Neuronal stem cell (in vitro differentiated cells): ENCODE measurements at places on chromosomes 2 and 18.
A peak's percentile ranks its signal among the peaks of the same experiment; 100 is the strongest.

DNA sequence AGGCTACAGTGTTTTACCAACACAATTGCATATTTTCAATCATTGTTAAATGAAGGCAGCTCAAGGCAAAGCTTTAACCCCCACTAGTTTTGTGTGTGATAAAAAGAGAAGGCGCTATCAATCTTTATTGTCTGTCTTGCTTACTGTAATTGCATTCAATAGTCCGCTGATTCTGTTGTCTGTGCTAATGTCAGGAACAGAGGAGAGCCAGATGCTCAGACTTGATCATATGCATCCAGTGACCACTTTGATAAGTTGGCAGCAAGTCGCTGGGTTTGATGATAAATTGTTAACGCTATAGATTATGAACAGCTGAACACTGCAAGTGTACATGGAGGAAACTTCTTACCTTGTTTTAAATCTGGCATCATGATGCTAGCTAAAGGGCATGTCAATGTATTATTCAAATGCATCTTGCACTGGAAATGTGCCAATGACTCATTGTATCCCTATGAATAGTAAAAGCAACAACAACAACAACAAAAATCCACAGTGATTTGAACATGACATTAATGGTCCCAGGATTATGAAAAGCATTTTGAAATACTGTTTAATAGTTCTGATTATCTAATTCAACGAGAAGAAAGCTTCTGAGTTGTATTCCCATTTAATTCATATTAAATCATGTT, 423.5 kb upstream of the FANCL start:
- no peak overlapping the region for H3K27ac ChIP-seq
- no peaks in the 10 kb centered on the region for H3K4me1 ChIP-seq
- no peak overlapping the region for H3K4me3 ChIP-seq
- H3K36me3 ChIP-seq, result no peaks in the 10 kb centered on the region

GRCh38 chr2:209094221-209094620, 329.6 kb upstream of the MAP2 start:
- H3K27ac ChIP-seq, result no peak overlapping the region
- H3K27me3 ChIP-seq, result no peaks in the 10 kb centered on the region
- no peak overlapping the region for H3K4me3 ChIP-seq
- DNase-seq, result no peak

DNA sequence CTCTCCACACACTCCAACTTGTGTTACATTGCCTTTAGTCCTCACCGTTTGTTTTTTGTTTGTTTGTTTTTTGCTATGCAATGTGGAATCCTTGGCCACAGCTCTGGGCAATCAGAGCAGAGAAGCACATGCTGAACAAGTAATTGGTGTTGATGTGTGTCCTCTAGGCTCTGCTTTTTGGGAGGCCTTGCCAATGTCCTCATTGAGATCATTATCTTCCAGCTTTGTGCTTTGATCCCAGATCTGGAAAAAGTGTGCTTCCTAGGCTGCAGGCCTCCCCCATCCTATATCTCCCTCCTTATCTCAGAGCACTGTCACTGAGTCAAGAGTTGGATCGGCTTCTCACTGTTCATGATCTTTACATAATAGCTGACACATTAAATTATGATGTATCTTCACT, 25.9 kb downstream of the OSR1 start:
- H3K27me3 ChIP-seq, result no peaks in the 10 kb centered on the region
- H3K4me1 ChIP-seq, result no peaks in the 10 kb centered on the region
- H3K4me3 ChIP-seq, result no peak overlapping the region
- H3K36me3 ChIP-seq, result no peaks in the 10 kb centered on the region

DNA sequence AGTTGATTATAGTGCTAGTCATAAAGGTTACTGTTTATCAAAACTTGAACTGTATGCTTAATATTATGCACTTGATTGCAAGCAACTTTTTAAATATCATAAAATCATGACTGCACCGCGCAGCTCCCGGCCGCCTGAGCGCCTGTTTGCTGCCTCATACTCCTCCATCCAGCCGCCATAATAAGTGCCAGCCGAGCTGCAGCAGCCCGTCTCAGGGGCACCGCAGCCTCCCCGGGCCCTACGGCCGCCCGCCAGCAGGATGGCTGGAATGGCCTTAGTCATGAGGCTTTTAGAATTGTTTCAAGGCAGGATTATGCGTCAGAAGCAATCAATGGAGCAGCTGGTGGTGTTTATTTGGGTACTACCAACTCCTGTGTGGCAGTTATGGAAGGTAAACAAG, 337.2 kb downstream of the PAX3 start:
- H3K36me3 ChIP-seq, result no peaks in the 10 kb centered on the region
- H3K4me3 ChIP-seq, result no peak overlapping the region
- H3K27ac ChIP-seq, result no peak overlapping the region
- no peaks in the 10 kb centered on the region for H3K27me3 ChIP-seq
- peaks cover 2% of the 10 kb centered on the region for H3K4me1 ChIP-seq

DNA sequence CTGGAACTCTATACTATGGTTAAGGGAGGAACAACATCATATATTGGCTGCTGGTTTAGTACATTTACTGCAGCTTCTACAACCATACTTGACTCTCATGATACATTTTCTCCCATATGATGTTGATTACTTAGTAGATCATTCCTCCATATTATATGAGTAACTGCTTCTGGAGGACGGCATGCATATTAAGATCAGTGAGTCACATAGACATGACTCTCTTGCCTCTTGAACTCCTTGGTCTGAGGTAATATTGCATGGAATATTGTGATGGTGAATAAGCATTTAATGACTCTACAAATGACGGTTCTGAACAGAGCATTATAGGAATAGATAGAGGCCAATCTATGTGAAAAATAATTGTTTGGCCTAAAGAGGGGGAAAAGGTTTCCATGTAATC, 418.8 kb upstream of the SPHKAP start:
- no peaks in the 10 kb centered on the region for H3K27me3 ChIP-seq
- no peak overlapping the region for H3K4me3 ChIP-seq
- no peak overlapping the region for H3K27ac ChIP-seq
- H3K36me3 ChIP-seq, result no peaks in the 10 kb centered on the region

GRCh38 chr2:57881998-57882888, 164.4 kb upstream of the VRK2 start:
- no peaks in the 10 kb centered on the region for H3K36me3 ChIP-seq
- no peak overlapping the region for H3K4me3 ChIP-seq
- H3K27me3 ChIP-seq, result no peaks in the 10 kb centered on the region
- no peaks in the 10 kb centered on the region for H3K4me1 ChIP-seq
- no peak for DNase-seq
- H3K27ac ChIP-seq, result no peak overlapping the region

GRCh38 chr18:51739044-51739666, 541.7 kb upstream of the MEX3C start:
- no peak overlapping the region for H3K27ac ChIP-seq
- no peak for DNase-seq
- H3K4me1 ChIP-seq, result no peaks in the 10 kb centered on the region
- H3K36me3 ChIP-seq, result no peaks in the 10 kb centered on the region
- H3K27me3 ChIP-seq, result no peaks in the 10 kb centered on the region

DNA sequence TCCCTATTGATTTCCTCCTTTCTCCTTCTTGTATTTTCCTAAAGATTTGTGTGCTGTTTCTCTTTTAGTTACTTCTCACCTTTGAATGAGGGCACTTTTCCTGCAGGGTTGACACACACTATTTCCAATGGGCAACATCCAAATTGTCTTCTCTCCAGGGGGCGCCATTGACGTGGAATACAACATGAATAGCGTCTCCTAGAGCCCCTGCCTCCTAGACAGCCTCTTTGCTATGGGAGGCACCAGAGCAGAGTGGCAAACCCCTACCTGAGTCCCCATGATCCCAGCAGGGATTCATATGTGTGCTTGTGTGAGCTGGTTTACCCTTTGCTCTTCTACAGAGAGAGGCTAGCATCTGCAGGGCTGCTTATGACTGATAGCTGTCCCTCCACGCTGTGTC, 61.3 kb upstream of the ITSN2 start:
- no peak overlapping the region for H3K27ac ChIP-seq
- H3K36me3 ChIP-seq, result no peaks in the 10 kb centered on the region
- peaks cover 4% of the 10 kb centered on the region for H3K4me1 ChIP-seq
- DNase-seq, result no peak
- H3K4me3 ChIP-seq, result no peak overlapping the region

DNA sequence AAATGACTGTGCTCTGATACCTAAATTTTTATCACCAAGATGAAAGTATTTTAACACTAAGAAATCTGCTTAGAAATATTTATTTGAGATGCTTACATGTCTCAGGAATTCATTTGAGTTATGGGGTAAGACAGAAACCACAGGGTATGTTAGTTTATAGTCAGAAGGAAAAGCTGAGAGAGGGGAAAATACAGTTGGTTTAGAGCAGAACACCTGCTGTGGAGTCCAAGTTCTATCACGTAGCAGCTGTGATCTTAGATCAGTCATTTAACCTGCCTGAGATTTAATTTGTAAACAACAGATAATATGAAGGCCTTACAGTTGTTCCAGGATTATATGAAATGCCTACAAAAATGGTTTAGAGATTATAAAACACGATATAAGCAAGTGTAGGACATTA, 29.0 kb downstream of the PDE6D start:
- no peaks in the 10 kb centered on the region for H3K36me3 ChIP-seq
- H3K27ac ChIP-seq, result no peak overlapping the region
- DNase-seq, result no peak
- H3K27me3 ChIP-seq, result no peaks in the 10 kb centered on the region
- no peak overlapping the region for H3K4me3 ChIP-seq

DNA sequence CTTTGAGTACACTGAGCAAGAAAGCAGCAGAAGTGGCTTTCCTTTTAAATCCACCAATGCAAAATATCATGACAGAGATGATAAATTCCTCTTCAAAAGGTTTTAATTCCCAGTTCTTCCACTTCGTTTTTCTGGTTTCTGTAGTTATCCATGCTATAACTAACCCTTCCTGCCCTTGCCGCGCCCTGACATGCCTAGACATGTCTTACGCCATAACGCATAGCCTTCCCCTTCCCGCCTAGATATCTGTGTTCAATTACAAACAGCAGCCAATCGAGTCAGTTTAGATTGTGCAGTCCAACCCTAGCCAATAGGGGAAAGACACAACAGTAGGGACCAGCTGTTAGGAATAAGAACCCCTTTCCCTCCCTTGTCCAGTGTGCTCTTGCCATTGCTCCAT, 16.1 kb downstream of the PRPF40A start:
- DNase-seq, result no peak
- no peaks in the 10 kb centered on the region for H3K27me3 ChIP-seq
- H3K36me3 ChIP-seq, result peaks cover 5% of the 10 kb centered on the region

- H3K27ac ChIP-seq, result no peak overlapping the region
- H3K36me3 ChIP-seq, result no peaks in the 10 kb centered on the region
- DNase-seq, result peak; percentile 36
- H3K4me3 ChIP-seq, result no peak overlapping the region
- H3K27me3 ChIP-seq, result peaks cover 21% of the 10 kb centered on the region
These were observed 160.3 kb upstream of the SIX2 start for GRCh38 chr2:45169339-45170190.

DNA sequence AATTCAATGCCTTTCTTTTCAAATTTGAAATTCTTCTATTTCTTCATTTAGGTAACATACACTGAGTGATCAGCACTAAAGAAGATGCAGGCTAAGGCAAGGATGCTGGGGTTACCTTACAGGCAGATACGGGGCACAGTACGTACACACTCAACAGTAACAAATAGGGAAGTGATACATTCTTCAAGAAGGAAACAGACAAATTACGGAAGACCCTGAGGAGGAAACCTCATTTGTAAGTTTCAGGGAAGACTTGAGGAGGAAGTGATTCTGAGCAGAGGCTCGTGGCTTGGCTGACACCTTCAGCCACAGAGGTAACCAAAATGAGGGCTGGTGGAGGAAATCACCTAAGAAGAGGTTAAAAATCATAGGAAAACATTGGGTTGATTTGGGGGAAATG, 1108.3 kb upstream of the KLHL29 start:
- DNase-seq, result no peak
- no peaks in the 10 kb centered on the region for H3K36me3 ChIP-seq
- no peak overlapping the region for H3K4me3 ChIP-seq
- H3K27ac ChIP-seq, result no peak overlapping the region
- H3K27me3 ChIP-seq, result no peaks in the 10 kb centered on the region

- H3K27ac ChIP-seq, result no peak overlapping the region
- H3K27me3 ChIP-seq, result no peaks in the 10 kb centered on the region
- peaks cover 40% of the 10 kb centered on the region for H3K36me3 ChIP-seq
- H3K4me1 ChIP-seq, result peaks cover 3% of the 10 kb centered on the region
These were observed 127.8 kb downstream of the ZNF521 start for GRCh38 chr18:25223899-25224886.

DNA sequence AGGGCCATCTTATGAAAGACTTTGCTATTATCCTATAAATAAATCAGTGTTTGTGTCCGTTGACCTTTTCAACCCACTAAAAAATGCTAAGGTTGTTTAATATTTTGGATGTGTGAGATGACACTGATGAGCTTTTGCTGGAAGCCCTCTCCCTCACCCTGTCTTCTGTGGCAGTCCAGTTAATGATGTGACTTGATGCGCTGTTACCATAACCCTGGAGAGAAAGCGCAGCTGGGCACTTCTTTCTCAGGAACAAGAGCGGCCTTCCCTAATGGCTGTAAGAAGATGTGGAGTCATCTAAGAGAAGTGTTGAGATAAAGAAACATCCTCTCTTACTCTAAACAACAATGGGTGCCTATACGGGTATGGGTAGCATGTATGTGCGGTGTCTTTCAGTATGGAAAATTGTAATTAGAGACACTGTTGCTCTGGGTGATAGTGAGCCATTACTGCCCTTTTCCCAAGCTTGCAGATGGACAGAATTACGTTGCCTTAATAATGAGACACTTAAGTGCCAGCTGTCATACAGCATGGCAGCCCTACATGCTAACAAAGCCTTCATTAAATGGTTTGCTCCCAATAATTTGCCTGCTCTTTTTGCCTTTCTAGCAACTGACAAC, 165.6 kb upstream of the NABP1 start:
- no peak overlapping the region for H3K27ac ChIP-seq
- no peaks in the 10 kb centered on the region for H3K36me3 ChIP-seq
- no peaks in the 10 kb centered on the region for H3K27me3 ChIP-seq

GRCh38 chr2:229220254-229220653, 50.8 kb downstream of the PID1 start:
- DNase-seq, result no peak
- no peak overlapping the region for H3K4me3 ChIP-seq
- H3K4me1 ChIP-seq, result no peaks in the 10 kb centered on the region
- H3K36me3 ChIP-seq, result no peaks in the 10 kb centered on the region

- no peak for DNase-seq
- no peaks in the 10 kb centered on the region for H3K27me3 ChIP-seq
- H3K27ac ChIP-seq, result no peak overlapping the region
- no peaks in the 10 kb centered on the region for H3K4me1 ChIP-seq
- no peak overlapping the region for H3K4me3 ChIP-seq
These were observed 108.5 kb downstream of the WDSUB1 start for GRCh38 chr2:159177957-159178356.
